ENCODE measurements at places on chromosomes 12 and 14.

GRCh38 chr12:3453990-3454680, 36.9 kb upstream of the PRMT8 start:
- no peak for DNase-seq

GRCh38 chr12:90030726-90031125, 322.1 kb upstream of the ATP2B1 start:
- DNase-seq: no peak

GRCh38 chr12:64080319-64081007, 141.6 kb downstream of the KICS2 start:
- DNase-seq: no peak

GRCh38 chr12:72141381-72141780, 130.8 kb upstream of the TRHDE start:
- DNase-seq: no peak

DNA sequence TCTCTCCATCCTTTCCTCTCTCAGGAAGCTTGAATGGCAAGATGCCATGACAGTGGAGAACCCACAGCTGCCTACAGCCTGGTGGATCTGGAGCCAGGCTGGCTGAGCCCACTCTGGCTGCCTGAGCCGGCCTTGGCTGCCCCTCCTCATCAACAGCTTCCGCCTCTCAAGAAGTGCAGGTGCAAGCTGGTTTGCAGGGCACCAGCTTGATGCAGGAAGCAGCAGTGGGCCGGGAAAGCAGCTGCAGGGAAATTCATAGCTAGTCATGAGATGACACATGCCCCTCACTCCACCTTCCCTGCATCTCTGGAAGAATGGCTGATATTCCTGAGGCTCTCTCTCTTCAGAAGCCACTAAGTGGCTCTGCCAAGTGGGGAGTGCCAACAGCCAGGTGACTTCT, 289.1 kb downstream of the RPS29 start:
- no peak for DNase-seq

DNA sequence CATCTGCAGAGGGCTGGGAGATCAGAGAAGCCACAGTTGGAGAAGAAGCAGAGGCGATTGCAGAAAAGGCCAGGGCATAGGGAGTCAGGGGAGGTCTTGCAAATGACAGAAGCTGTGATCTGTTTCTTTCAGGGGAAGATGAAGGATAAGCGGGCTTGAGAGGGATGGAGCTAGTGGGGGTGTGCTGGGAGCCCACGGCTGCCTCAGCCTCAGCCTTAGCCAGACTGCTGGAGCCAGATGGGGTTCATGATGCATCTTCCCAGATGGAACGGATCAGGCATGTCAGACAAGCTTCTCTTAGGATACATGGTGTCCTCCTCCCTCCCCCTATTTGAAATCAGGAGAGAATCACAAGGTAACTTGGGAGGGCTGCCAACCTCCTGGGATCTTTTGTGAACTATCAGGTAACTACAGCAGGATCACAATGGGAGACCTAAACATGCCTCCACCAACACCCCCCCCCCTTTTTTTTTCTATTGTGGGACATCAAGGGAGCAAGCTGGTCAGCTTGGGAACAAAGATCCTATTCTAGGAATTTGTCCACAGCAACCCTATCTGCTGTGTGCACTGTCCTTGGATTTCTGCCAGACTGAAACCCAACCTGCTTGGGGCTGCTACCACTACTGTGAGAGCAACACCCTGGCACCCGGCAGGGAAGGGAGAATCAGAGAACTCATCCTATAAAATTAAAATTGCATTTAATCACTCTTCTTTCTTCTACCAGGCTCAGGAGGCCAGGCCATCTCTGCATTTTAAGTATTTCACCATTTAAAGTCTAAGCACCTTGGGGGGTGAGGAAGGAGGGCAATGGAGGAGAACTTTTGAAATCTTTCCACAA, 10.7 kb upstream of the ATP2A2 start:
- no peak for DNase-seq

- DNase-seq: no peak
Measured at GRCh38 chr14:88533064-88533602, 21.7 kb downstream of the PTPN21 start.

DNA sequence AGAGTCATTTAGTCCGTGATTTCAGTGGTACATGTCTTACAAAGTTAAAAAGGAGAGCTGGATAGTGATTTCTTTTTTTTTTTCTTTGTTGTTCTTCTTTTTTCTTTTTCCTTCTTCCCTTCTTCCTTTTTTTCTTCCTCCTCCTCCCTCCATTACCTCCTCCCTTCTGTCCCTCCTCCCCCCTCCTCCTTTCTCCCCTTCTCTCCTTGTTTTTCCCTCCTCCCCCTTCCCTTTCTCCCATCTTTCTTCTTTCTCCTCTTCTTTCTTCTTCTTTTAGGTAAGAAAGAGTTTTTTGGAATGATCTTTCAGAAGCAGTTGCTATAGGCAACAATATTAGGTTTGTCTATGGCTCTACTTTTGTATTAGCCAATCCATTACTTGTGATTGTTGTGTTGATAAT, 368.6 kb downstream of the RAD51B start:
- DNase-seq: no peak

DNA sequence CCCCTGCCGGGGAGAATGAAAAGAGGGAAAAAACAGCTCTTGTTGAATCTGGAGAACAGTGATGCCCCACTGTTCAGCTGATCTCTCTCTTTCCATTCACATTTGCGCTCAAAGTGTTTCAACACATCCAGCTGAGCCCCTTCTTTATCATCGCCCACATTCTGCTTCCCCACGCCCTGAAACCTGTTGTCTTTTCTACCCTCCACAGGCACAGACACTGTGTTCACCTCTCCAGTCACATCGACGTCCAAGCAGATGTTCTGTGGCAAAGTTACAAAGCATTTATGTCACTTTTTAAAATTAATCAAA, 338.7 kb downstream of the EGLN3 start:
- no peak for DNase-seq

- DNase-seq: no peak
Measured at GRCh38 chr12:101436136-101436535, 28.6 kb upstream of the ARL1 start.

- DNase-seq: no peak
Measured at GRCh38 chr14:74720526-74720925, 7.6 kb downstream of the FCF1 start.

- DNase-seq: peak; percentile 56
Measured at GRCh38 chr14:104723651-104724406, at the start of gene ADSS1. ADSS1 (plus strand) TSS chr14:104724229; CDS start chr14:104724271, 42 bp downstream.

DNA sequence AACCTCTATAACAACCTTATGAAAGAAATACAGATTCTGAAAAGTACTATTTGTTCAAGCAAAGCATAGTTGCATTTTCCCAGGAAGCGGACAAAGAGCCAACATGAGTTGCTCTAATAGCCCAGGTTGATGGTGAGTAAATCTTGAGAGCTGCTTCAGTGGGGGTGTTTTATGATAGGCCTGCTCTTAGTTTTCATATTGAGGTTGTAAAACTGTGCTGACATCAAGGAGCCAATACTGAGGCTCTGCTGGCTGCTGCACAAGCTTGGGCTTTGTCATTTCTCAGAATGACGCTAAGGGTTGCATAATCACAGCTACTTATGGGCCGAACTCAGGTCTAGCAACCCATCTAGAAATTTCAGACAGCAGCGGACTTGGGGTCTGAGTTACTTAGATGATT, 11.5 kb downstream of the TBC1D30 start:
- DNase-seq: no peak

DNA sequence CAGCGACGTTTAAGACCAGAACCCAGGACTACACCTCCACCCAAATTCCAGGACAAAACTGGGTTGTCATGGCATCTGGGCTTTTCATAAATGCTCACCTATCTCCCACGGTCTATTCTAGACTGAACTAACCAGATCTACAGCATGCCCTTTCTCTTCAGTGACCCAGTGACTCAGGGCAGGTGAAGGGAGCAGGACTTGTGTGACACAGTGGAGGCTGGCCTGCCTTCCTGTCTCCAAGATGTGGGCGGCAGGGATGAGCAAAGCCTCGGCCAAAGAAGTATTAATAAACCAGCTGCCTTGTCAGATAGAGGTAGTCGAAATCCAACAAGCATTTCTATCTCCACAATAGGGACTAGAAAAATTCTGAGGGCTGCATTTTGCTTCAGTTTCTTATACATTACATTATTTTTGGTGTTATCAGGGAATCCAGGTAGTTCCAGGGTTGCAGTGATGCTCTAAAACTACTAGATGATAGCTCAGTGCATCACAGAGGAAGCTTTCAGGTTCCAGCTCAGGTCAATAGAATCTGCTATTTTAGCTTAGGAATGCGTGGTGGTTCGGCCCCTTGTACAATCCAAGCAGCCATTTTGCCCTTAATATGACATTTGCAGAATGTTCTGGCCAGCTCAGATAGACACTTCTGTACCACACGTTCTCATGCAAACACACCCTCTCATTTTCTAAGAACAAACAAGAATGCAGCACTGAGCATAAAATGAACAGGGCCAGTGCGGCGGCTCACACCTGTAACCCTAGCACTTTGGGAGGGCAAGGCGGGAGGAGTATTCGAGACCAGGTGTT, 4.2 kb upstream of the GLRX5 start:
- DNase-seq: no peak

- DNase-seq: no peak
Measured at GRCh38 chr14:74549588-74549987, 56.0 kb downstream of the ISCA2 start.

GRCh38 chr12:47378222-47378582, 298.4 kb upstream of the AMIGO2 start:
- DNase-seq: no peak

GRCh38 chr12:1782215-1782614, 38.1 kb upstream of the LRTM2 start:
- DNase-seq: no peak

- DNase-seq: no peak
Measured at GRCh38 chr12:96085475-96085874, 50.1 kb upstream of the LTA4H start.

DNA sequence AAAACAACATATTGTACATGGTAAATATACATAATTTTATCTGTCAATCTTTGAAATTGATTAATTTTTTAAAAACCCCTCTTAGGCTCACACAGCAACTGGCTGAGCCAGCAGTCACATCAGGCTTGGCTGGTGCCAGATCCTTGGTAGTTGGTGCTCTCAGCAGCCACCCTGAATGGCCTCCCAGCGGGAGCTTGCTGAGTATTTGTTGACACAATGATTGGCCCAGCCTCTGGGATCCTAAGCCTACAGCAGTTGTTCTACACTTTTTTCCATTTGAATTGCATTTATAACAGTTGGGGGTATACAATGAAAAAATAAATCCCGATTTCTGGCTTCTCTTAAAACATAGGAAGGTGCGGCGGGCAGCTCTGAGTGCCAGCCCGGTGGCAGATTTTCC, 11.1 kb downstream of the PRKAB1 start:
- no peak for DNase-seq

DNA sequence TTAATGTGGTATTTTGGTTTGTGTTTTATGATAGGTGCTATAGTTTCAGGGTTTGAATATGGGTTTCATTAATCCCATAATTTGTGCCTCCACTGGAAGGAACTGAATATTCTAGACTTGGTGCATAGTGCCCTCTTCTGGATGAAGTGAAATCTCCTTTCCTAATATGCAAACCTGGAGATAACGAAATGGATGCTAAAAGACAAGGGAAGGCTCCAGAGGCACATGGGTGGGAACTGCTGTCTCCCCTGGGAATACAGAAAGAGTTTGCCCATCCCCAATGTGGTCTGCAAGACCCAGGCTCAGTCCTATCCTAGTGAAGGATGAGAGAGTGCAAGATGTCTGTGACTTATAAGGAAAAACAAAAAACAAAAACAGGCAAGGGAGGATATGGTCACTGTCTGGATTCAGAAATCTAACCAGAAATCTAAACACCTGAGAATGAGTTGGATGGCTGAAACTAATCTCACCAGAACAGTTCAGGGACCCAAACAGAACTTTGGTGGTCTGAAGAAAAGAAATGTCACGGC, 142.3 kb upstream of the TMPO start:
- no peak for DNase-seq

DNA sequence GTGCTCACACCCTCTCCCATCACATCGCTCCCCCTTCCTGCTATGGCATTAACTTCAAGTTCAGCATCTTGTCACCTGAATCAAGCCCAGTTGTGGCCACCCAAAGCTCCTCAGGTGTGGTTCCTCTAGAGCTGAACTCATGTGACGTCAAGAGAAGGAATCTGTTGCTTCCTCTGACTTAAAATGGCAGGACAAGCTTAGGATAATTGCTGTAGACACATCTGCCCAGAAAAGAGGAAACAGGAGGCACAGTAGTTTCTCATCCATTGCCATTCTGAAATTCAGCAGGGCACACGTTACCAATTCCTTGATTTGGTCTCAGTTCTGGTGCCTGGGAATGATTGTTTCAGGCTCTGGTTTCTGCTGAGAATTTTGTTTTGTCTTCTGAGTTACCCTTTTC, 52.1 kb downstream of the RCOR1 start:
- no peak for DNase-seq

GRCh38 chr14:95609398-95609990, 74.6 kb downstream of the GLRX5 start:
- DNase-seq: no peak

DNA sequence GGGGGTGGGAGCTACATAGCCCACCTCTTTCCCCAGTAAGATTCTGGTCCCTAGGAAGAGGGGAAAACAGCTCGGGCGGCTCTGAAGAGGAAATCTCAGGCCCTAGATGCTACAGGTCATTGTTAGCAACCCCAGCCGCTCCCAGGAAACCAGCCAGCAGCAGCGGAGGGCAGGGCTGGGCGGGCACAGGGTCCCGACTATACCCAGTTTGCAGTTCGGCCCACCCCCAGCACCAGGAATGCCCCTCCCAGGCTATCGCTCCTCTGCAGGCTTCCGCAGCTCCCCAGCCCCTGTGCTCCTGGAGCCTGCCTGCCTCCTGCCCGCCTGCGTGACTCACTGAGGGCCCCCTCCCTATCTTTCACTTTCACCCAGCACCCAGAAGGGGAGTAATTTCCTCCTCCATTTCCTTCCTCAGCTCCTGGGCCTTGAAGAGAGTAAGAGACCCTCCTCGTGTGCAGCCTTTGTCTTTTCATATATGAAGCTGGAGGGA, 27.2 kb upstream of the PNMA1 start:
- peak; percentile 74 for DNase-seq

DNA sequence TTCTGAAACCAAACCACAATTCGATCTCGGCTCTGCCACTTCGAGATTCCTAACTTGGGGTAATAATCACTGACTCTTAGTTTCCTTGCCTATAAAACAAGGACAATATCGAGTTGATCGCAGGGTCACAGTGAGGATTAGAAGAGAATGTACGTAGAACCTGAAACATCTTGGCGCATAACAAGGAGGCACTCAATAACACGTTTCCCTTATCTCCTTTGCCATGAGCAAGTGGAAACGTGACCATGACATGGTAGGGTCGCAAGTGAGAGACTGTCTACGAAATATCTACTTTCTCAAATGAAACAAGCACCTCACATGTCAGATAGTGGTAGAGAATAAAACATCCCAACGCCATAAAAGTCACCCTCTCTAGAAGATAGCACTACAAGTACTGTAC, 2.3 kb downstream of the DICER1 start:
- no peak for DNase-seq

GRCh38 chr12:12665194-12665593, 30.8 kb downstream of the GPR19 start:
- DNase-seq: no peak

All from CD4-positive, alpha-beta T cell treated with Interleukin-6 at 100 ng/mL for 8 hours (primary cell).